Right atrium auricular region (tissue), 2 donors: ENCODE measurements at places on chromosomes 12 and 14. TPM values are rescaled to one million over a fixed set of nuclear protein-coding genes. Genes with fewer than 3 reads are reported as not detected.

- DNase-seq: no peak
- no peaks in the 10 kb centered on the region for H3K27me3 ChIP-seq
- H3K4me3 ChIP-seq: no peak overlapping the region
Observed at GRCh38 chr12:15693228-15693911, 95.8 kb downstream of the EPS8 start.

- H3K27me3 ChIP-seq: no peaks in the 10 kb centered on the region
- no peak overlapping the region for H3K27ac ChIP-seq
- DNase-seq: no peak
- no peaks in the 10 kb centered on the region for H3K36me3 ChIP-seq
Observed at GRCh38 chr14:21989090-21989489, 315.5 kb upstream of the OR4E1 start.

GRCh38 chr12:62933220-62933601, 1.7 kb downstream of the PPM1H start:
- peak overlapping the region; percentile 57 for H3K4me3 ChIP-seq
- H3K4me1 ChIP-seq: no peaks in the 10 kb centered on the region
- H3K27me3 ChIP-seq: no peaks in the 10 kb centered on the region
- H3K27ac ChIP-seq: no peak overlapping the region
- DNase-seq: no peak
- no peaks in the 10 kb centered on the region for H3K36me3 ChIP-seq

NPAS3 gene
- 0.67 TPM for total RNA-seq

DNA sequence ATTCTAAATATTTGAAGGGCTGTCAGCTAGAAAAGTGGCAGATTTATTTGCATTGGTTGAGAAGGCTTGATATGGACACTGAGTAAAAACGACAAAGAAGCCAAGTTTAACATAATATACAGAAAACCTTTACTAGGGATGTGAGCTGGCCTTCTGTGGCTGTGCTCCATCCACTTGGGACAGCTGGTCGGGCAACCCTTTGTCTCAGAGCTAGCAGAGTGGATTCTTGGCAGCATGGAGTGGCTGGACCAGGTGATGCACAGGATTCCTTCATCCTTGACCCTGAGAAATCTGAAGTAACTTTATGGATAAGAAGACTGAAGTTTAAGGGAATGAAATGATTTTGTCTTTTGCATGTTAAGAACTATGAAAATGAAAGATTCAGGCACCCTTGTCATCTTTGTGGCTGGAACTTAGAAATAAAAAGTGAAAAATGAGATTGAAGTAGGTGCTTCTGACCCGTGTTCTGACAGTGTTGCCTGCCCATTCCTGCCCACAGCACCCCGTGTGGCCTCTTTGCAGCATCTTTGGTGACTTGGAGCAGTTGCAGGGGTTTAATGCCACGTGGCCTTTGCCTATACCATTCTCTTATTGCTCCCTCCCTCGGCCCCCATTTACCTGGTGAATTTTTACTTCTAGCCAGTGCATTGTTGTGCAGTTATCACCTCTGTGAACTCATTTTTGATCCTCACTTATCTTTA, 32.6 kb downstream of the PELI2 start:
- no peaks in the 10 kb centered on the region for H3K4me1 ChIP-seq
- H3K27me3 ChIP-seq: no peaks in the 10 kb centered on the region
- H3K27ac ChIP-seq: no peak overlapping the region
- H3K4me3 ChIP-seq: no peak overlapping the region
- no peak for DNase-seq
- no peaks in the 10 kb centered on the region for H3K36me3 ChIP-seq

PLEKHG7 gene
- not detected for total RNA-seq

- no peak for DNase-seq
- H3K27ac ChIP-seq: no peak overlapping the region
- H3K36me3 ChIP-seq: no peaks in the 10 kb centered on the region
- H3K27me3 ChIP-seq: no peaks in the 10 kb centered on the region
Observed at GRCh38 chr12:57332646-57333312, 81.8 kb upstream of the STAC3 start.

DNA sequence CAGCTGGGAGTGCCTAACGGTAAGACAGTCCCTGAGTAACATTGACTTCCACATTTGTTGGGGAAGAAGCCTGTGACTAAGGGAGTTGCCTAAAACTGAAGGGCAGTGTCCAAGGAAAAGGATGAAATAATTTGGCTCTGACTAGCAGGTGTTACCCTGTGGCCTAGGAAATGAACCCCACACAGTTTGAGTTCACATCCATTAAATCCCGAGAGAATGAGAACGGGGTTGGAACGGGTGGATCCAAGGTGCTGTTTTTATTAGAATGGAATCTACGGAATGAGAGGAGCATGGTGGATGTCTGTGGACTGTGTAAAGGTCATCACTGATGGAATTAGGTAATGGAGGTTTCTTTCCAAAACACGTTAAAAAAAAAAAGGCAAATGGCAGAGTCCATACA, 324.0 kb downstream of the MED13L start:
- no peak for DNase-seq
- peaks cover 8% of the 10 kb centered on the region for H3K36me3 ChIP-seq
- no peaks in the 10 kb centered on the region for H3K4me1 ChIP-seq
- no peaks in the 10 kb centered on the region for H3K27me3 ChIP-seq
- H3K27ac ChIP-seq: no peak overlapping the region
- H3K4me3 ChIP-seq: no peak overlapping the region

DNA sequence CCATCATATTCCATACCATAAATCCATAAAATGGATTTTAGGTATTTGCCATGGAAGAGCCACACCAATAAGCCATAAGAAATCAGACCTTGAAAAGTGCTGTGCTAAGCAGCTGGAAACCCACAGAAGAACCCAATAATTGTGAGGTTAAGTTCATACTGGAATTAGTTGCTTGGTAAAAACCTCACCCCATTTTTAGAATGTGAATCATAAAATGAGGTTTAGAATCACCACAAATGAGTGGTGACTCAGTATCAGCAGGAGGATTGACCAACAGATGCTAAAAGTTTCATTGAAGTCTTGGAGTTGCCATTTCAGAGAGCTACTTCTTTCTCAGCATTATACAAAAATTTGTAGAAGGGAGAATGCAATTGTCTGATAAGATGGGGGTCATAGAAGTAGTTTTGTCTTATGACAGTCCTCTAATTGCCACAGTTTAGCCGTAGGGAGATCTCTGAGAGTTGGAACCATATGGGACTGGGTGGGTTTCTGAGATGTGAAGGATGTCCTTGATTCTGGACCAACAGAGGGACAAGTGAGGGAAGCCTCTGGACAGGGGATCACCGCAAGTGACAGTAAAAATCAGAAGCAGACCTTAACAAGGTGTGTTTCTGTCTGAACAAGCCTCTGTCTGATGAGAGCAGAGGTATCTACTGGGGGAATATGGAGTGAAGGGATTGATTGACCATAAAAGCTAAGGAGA, 1.4 kb upstream of the STON2 start:
- H3K27ac ChIP-seq: peak overlapping the region; percentile 37
- H3K4me1 ChIP-seq: no peaks in the 10 kb centered on the region
- no peaks in the 10 kb centered on the region for H3K27me3 ChIP-seq
- no peaks in the 10 kb centered on the region for H3K36me3 ChIP-seq

GRCh38 chr12:61018571-61018970, 1241.6 kb upstream of the USP15 start:
- H3K36me3 ChIP-seq: no peaks in the 10 kb centered on the region
- H3K4me1 ChIP-seq: no peaks in the 10 kb centered on the region
- no peak for DNase-seq
- no peaks in the 10 kb centered on the region for H3K27me3 ChIP-seq

DNA sequence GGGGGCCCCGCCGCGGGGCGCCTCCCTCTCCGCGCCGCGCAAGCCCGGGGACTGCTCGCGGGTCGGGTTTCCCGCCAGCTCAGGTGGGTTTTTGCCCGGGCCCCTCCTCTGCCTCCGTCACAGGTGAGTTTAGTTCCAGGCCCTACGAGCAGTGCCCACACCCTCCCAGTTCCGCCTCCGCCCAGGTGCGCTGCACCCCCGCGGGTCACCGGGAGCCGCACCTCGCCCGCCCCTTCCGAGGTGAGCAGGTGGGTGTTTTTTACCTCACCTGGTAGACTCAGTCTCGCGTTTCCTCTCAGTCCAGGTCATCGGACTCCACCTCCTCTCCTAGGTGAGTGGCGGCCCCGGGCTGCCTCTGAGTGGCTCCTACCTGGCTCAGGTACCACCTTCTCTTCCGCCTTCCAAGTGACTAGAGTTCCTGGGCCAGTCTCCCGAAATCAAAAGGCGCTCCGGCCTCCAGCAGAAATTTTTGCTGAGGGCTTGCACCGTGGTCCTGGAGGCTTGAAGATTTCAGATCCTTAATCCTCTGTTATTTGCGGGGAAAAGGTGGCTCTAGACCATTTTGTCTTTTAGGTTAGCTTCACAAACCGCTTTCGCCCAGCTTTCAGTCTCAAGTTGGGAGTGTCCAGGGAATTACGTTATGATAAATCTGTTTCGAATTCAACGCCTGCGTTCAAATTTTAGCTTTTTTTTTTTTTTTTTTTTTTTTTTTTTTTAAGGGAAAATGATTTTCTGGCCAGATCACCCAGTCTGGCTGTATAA, at the start of gene TMEM30B:
TMEM30B (minus strand) TSS at position 153 of the 762 bp plus-strand sequence. CDS start 191 bp downstream, outside the sequence.
- peak within 1 kb of the TSS; percentile 44 for H3K4me3 ChIP-seq
- H3K27ac ChIP-seq: peak within 1 kb of the TSS; percentile 73
- H3K4me1 ChIP-seq: no peaks in the 10 kb centered on the region

GRIN2B gene
- total RNA-seq: not detected

ANO4 gene
- not detected for total RNA-seq

- DNase-seq: no peak
- H3K36me3 ChIP-seq: no peaks in the 10 kb centered on the region
- H3K4me3 ChIP-seq: no peak overlapping the region
- H3K27ac ChIP-seq: no peak overlapping the region
Observed at GRCh38 chr14:39451811-39452210, 19.6 kb upstream of the FBXO33 start.
